H9 (cell line): ENCODE measurements at places on chromosomes 6 and 20.

- H3K27ac ChIP-seq: no peak overlapping the region
- H3K4me1 ChIP-seq: no peaks in the 10 kb centered on the region; the same call in 1 of the 2 replicates
- no peak for DNase-seq
- H3K4me3 ChIP-seq: no peak overlapping the region
These were observed 30.4 kb upstream of the SPDEF start for GRCh38 chr6:34586327-34587040.

- no peak overlapping the region for H3K4me3 ChIP-seq
- H3K36me3 ChIP-seq: no peaks in the 10 kb centered on the region
- no peak for DNase-seq
- no peaks in the 10 kb centered on the region for H3K4me1 ChIP-seq
- H3K27me3 ChIP-seq: no peaks in the 10 kb centered on the region
These were observed 53.7 kb downstream of the PPP1R16B start for GRCh38 chr20:38859070-38859690.

DNA sequence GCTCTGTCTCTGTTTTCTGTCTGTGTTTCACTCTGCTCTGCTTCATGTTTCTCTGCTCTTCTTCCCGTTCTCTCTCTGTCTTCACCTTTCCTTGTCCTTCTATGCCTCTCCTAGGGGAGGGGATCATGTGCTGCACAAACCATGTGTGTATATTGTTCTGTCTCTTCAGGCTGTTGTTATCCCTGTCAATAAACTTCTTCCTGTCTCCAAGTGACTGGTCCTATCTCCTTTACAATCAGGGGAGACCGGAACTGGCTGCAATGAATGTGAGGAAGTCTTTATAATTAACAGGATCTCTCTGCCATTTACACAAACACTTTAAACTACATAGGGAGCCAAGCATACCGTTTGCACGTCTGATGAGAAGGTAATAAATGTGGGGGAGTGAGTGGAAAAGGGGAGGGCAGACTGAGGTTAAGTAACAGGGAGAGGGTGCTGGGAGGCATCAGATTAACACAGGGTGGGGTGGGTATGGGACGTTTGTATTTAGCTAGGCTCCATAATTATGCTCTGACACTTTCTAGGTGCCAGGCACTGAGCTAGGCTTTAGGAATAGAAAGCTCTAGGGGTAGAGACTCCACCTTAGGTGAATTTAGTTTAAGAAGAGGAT lies 626.1 kb downstream of the DHX35 start:
- no peak overlapping the region for H3K4me3 ChIP-seq
- H3K27me3 ChIP-seq: no peaks in the 10 kb centered on the region
- no peak for DNase-seq
- no peaks in the 10 kb centered on the region for H3K4me1 ChIP-seq

DNA sequence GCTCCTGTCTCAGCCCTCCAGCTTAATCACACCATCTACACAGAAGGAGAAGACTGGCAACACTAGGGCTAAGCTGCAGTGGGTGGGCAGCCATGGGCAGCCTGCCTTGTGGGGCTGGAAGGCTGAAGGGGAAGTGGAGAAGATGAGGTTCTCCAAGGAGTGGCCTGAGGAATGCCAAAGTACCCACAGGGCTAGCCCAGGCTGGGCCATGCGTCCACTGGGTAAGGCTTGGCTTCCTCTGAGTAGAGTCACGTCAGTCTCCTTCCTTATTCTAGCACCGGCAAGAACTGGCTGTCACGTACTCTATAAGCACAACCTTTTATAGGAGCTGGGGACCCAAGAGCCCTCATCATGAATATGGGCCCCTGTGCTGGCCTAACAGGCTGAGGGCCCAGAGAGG lies 110.6 kb upstream of the SIRPA start:
- H3K27ac ChIP-seq: no peak overlapping the region
- H3K36me3 ChIP-seq: no peaks in the 10 kb centered on the region
- H3K4me3 ChIP-seq: no peak overlapping the region

- no peaks in the 10 kb centered on the region for H3K4me1 ChIP-seq
- H3K27me3 ChIP-seq: no peaks in the 10 kb centered on the region
- no peak for DNase-seq
- no peak overlapping the region for H3K27ac ChIP-seq
- H3K4me3 ChIP-seq: no peak overlapping the region
These were observed 24.6 kb upstream of the ASF1A start for GRCh38 chr6:118869350-118869749.

DNA sequence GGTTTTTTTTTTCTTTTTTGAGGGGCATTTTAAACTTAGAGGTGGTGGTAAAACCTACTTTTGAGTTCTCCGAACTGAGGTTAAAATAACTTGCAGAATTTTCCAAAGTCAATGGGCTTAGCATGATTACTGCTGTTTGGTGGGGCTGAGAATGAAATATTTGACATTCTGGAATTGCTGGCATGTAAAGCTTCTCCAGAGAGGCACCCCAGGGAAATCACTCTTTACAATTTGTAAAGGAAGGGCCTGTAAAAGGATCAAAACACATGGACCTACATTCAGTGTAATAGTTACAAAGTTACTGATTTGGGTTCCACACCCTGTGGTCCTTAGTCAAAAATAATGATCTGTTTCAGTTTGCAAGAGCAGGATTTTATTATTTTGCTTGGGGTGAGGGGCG lies 5.5 kb downstream of the FAM217B start:
- no peak overlapping the region for H3K27ac ChIP-seq
- DNase-seq: no peak
- no peaks in the 10 kb centered on the region for H3K27me3 ChIP-seq
- no peak overlapping the region for H3K4me3 ChIP-seq
- no peaks in the 10 kb centered on the region for H3K4me1 ChIP-seq

DNA sequence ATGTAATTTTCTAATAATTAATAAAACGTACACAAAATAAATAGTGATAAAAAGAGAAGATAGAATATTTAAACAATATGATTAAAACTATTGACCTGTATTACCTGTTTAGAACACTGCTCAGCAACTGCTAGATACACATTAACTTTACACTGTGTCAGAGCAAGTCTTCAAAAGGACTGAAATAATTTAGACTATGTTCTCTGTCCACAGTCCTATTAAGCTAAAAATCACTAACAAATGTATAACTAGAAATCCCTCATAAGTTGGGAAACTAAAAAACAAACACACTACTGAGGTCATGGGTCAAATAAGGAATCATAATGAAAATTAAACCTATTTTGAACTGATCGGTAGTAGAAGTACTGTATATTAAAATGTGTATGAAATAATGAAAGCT lies 181.7 kb downstream of the QKI start:
- H3K27ac ChIP-seq: no peak overlapping the region
- H3K4me3 ChIP-seq: no peak overlapping the region
- H3K27me3 ChIP-seq: no peaks in the 10 kb centered on the region
- no peak for DNase-seq
- no peaks in the 10 kb centered on the region for H3K4me1 ChIP-seq
- H3K36me3 ChIP-seq: peaks cover 19% of the 10 kb centered on the region

DNA sequence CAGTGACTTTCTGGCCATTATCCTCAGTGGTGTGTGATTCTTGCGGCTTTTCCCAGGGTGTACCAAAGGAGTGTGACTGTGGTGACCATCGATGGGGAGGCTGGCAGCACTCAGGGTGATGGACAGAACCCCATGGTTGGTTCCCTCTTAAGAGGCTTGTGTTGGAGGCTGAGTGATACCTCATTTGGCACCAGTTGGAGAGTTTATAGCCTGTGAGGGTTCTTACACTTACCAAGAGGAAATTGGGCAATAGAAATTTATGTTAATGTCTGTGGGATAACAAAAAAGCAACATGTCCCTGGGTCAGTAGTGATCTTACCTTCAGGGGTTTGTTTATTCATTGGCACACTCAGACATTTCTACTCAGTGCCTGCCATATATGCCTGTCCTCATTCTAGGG lies 37.2 kb downstream of the DAAM2 start:
- no peak overlapping the region for H3K27ac ChIP-seq
- H3K27me3 ChIP-seq: no peaks in the 10 kb centered on the region
- H3K36me3 ChIP-seq: no peaks in the 10 kb centered on the region
- no peak overlapping the region for H3K4me3 ChIP-seq
- H3K4me1 ChIP-seq: peaks cover 3% of the 10 kb centered on the region

DNA sequence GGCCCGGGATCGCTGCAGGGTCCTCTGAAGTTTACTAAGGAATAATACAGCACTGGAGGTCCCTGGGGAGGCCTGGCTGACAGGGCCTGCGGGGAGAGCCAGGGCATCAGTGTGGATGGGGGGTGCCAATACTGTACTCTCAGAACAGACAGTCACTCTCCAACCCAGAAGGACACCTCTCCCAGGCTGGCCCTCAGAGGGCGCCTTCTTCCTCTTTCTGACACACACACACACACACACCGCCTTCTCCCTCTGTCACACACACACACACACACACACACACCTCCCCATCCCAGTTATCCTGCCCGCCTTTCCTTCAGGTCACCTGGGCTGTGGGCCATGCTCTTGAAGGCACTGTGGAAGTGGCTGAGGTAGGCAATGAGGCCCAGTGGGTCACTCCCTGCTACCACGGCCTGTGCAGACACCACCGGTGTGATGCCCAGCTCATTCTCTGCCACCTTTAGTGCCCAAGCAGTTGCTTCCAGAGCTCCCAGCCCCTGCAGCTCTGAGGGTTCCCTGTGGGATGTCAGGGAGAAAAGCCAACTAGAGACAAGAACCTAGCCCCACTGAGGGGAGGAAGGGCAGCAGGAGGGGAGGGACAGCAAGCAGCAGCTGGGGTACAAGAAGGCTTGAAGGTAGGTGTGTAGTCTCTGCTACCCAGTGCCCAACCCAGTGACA lies 7.5 kb downstream of the SMPD2 start:
- H3K4me1 ChIP-seq: no peaks in the 10 kb centered on the region
- no peak for DNase-seq
- peaks cover 77% of the 10 kb centered on the region for H3K36me3 ChIP-seq

DNA sequence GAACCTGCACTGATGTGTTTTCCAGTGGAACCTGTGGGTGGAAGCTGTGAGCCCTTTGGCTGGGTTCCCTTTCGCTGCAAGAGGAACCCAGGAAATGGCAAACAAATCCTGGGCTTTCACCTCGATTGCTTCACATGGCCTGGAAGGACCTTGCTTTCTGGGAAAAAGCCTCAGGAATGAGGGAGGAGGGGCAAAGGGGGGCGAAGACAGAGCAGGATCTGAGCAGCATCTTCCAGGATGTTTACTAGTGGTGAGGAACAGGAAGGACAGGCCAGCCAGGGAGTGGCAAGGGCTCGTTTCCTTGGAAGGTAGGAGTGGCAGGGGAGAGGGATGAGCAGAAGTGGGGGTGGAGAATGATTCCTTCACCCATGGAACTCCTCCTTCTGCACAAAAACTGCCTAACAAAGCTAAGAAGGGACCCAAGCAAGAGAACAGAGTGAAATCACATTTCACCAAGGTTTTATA lies 5.9 kb downstream of the SLC2A10 start:
- H3K4me3 ChIP-seq: no peak overlapping the region
- H3K27ac ChIP-seq: no peak overlapping the region
- H3K4me1 ChIP-seq: no peaks in the 10 kb centered on the region
- peak; percentile 69 for DNase-seq

DNA sequence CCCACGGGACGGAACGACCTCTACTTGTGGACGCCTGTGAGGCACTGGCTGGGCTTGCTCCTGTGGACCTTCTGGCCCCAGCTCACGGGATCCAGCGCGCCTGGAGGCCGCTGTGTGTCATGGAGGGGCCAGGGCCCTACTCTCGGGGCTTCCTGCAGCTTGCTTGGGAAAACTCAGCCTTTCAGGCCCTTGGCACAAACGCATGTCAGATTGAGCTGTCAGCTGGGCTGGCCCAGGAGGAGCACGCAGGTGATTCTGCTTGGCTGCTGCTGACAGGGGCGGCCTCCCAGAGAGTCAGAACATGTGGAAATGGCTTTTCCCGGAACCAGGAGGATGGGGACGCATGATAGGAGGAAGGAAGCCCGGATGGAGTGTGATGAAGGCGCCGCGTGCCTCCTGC lies 39.7 kb downstream of the TMEM181 start:
- H3K36me3 ChIP-seq: peaks cover 56% of the 10 kb centered on the region
- no peak for DNase-seq
- H3K4me3 ChIP-seq: no peak overlapping the region
- H3K27ac ChIP-seq: no peak overlapping the region
- H3K4me1 ChIP-seq: no peaks in the 10 kb centered on the region

DNA sequence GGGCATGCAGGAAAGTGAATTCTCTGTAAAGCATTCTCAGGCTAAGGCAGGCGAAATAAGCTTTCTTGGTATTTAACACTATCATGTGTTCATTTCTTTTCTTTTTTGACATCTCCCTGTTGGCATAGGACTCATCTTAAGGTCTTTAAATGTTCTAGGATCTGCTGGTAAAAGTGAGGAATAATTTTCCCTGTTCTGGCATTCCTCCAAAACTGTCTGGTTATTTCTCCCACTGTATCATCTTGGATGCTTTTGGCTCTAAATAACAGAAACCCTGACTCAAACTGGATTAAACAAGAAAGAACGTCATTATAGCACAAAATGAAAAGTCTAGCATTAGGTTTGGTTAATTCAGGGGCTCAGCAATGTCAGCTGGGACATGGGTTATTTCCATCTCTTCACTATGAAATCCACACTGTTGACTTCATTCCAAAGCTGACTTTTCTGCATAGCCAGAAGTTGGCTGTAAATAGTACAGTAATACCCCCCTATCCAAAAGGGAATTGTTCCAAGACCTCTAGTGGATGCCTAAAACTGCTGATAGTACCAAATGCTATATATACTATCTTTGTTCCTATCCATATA lies 37.9 kb upstream of the SNAP25 start:
- H3K36me3 ChIP-seq: no peaks in the 10 kb centered on the region
- H3K27me3 ChIP-seq: no peaks in the 10 kb centered on the region
- H3K4me3 ChIP-seq: no peak overlapping the region
- H3K4me1 ChIP-seq: no peaks in the 10 kb centered on the region
- no peak overlapping the region for H3K27ac ChIP-seq

- no peaks in the 10 kb centered on the region for H3K4me1 ChIP-seq
- H3K27me3 ChIP-seq: no peaks in the 10 kb centered on the region
- H3K36me3 ChIP-seq: no peaks in the 10 kb centered on the region
These were observed 117.4 kb upstream of the FRMD1 start for GRCh38 chr6:168196385-168196860.

GRCh38 chr6:134379076-134379475 lies 61.2 kb upstream of the SGK1 start:
- DNase-seq: peak; percentile 79
- no peak overlapping the region for H3K4me3 ChIP-seq
- no peak overlapping the region for H3K27ac ChIP-seq
- peaks cover 3% of the 10 kb centered on the region; the same call in 1 of the 2 replicates for H3K4me1 ChIP-seq

DNA sequence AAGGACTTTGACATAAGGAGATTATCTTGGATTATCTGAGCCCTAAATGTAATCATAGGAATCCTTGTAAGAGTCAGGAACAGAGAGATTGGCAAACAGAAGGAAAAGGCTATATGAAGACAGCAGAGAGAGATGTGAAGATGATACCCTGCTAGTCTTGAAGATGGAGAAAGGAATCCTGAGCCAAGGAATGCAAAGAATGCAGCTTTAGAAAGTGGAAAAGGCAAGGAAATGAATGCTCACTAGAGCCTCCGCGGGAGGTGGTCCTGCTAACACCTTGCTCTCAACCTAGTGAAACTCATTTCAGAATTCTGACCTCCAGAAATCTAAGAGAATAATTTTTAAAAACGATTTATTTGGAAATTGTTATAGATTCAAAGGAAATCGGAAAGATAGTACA lies 117.1 kb downstream of the TBXT start:
- DNase-seq: peak; percentile 45
- H3K4me3 ChIP-seq: no peak overlapping the region
- H3K4me1 ChIP-seq: peaks cover 5% of the 10 kb centered on the region; the same call in 1 of the 2 replicates
- H3K27ac ChIP-seq: no peak overlapping the region
